ENCODE measurements at places on chromosomes 11 and 22.

DNA sequence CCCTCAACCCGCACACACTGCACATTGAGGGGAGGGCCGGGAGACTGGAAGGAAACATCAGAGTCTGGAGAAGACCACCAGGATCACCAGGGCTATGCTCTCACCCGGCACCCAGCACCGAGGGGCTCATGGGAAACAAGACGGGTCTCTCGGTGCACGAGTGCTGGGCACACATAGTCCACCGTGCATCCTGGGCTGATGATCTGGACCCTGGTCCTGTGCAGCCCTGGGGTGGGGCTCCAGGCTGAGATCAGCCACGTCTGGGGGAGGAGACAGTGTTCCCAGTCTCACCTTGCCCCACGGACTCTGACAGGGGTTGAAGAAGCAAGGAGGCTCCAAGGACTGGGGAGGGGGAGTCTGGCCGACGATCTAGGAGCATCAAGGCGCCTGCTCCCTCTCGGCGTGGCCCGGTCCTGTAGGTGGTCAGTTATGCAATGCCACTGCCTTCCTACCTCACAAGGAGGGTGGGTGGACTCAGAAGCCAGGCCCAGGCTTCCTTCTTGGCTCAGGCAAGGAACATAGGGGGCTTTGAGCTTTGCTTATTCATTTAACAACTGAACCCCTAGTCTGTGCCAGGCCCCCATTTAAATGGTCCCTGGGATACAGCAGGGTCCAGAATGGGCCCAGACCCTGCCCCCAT, 11.4 kb upstream of the CD81 start:
- no peak for DNase-seq

GRCh38 chr22:41177622-41178424, 27.3 kb upstream of the L3MBTL2 start:
- DNase-seq = no peak

DNA sequence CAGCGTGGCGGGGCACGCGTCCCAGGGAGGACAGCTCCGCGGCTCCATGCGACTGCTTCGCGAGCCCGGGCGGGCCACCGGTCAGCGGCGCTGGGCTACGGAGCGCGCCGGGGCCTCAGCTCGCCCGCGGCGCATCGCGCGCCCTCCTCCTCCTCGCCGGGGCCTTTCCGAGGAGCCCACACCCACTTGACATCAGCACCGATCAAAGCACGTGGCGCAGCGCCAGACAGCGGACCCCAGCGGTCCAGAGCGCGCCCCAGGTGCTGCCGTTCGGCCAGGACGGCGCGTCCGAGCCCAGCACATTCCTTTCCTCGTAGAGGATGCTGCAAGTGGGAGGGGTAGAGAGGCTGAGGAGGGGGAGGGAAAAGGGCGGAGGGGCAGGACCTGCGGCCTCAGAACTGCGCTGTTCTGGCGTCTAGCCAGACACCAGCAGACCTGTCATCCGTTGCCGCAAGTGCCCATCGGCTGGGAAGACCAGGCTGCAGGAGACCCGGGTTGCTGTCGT, 88.6 kb downstream of the PLEKHA7 start:
- DNase-seq = peak; percentile 79

- DNase-seq = no peak
These were observed 531.7 kb downstream of the TBC1D22A start for GRCh38 chr22:47294222-47294532.
